CD4-positive, alpha-beta T cell treated with Interleukin-21 for 1 hour (primary cell): ENCODE measurements at places on chromosomes 4 and X.

DNA sequence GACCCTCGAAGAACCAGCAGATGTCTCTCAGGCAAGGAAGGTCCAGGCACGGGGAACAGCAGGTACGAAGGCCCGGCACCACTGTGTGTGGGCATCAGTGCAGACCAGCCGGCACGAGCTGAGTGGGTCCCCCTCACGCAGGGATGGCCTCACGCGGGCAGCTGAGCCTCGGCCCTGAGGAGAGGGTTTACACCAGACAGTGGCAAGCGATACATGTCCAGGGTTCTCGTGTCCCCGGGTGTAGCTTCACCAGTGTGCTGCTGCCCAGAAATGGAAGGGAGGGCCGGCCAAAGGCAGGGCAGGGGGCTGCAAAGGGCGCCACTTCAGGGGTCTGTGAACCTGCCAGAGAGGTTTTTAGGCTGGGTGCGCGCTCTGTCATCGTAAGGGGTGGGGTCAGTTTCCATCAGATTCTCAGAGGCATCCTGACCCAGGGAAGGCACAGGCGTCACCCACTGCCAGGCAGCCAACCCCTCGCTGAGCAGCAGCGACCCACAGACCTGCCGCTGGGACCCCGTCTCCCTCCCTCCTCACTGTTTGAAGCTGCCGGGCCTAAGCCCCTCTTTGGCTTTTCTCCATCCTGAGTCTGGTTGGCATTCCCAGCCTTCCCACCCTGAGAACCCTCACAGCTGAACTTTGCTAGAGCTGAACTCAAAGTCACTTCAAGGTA lies 107.0 kb downstream of the CPZ start:
- DNase-seq, result no peak

DNA sequence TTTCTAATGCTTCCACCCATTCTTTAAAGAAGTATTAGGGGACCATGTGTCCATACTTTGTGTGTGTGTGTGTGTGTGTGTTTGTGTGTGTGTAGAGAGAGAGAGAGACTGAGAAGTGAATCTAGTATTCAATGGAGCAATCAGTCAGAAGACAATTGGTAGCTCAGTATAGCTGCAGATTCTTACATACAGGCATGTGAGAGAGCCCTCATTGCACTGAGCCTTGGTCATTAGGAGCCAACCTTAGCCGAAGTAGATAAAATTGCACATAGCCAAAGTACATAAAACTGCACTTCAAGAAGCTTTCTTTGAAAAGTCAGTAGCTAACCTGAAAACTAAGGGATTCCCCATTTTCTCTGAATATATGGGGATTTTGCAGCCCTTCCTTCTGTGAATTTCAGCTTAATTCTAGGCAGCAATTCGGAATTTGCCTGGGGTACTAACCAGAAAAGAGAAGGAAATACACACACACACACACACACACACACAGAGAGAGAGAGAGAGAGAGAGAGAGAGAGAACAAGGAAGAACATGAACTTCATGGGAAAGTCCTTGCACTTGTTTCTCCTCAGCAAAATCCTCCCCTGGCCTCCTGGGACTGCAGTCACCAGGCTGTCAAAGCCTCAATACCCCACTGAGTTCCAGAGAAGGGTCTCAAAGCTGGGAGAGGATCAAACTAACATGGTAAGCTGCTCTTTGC lies 1.7 kb upstream of the PRDM8 start:
- no peak for DNase-seq

GRCh38 chrX:127552571-127552970 lies 499.6 kb downstream of the ACTRT1 start:
- DNase-seq, result no peak

- no peak for DNase-seq
These were observed 422.6 kb upstream of the TENM3 start for GRCh38 chr4:181820553-181820952.

DNA sequence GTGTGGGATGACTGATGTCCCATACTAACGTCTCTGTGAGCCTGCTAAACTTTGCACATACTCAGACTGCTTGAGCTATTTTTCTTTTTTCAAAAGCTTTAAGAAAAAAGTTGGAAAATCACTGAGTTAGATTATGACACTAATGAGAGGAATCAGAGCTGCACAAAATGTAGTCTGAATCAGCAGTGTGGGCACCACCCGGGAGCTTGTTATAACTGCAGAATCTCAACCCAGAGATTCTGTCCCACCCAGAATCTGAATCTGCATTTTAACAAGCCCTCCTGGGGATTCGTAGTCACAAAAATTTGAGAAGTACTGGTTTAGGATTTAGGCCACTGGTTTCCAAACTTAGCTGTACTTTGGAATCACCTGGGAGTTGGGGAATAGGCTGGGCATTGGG lies 102.1 kb upstream of the MID1IP1 start:
- DNase-seq, result no peak

GRCh38 chr4:8674311-8674885 lies 81.8 kb downstream of the CPZ start:
- no peak for DNase-seq

- DNase-seq, result no peak
These were observed 7.1 kb upstream of the C4orf54 start for GRCh38 chr4:99664716-99665115.

DNA sequence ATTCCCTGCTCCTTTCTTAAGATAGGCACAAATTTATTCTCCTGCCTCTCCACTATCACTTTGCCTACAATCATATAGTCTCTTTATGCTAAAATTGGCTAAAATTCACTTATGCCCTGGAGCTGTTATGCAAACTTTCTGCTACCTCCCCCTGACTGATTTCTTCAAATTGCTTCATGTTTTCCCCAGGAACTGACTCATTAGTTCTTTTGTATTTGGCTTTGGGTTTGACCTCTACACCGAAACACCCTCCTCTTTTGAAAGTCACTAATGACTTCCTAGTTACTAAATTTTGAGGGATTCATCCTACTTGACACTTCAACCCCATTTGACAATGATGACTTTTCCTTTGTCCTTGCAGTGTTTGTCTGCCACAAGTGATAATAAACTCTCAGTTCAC lies 222.6 kb downstream of the NDST4 start:
- no peak for DNase-seq

DNA sequence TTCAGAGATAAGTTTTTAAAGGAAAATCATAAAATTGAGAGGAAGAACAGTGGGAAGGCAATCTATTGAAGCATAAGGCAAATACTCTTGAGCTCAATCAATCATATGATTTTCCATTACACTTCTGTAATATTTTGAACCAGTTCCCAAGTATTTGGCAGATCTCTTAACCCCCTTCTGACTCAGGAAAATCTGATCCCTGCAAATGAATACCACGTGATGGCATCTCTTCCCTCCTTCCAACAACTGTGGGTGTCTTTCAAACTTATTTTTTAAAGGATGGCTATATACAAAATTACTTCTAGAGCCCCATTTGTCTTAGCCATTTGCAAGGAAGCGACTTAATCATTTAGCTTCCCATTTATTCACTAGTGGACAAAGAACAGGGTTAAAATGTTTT lies 41.9 kb downstream of the AMOT start:
- DNase-seq, result no peak

DNA sequence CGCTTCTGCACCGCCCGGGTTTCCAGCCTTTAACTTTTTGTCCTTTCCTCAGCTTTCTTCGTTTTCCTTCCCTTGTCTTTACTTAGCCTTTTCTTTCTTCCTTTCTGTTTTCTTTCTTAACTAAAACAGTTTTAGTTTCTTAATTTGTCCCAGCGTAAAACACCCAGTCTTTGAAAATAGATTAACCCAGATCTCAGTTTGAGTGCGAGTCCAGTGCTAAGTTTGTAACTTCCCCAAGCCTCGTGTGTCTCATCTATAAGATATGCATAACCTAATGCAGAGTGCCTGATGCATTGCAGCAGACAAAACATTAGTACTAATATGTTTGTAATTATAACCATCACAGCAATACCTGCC lies 460 bp upstream of the GEMIN8 start:
- no peak for DNase-seq

DNA sequence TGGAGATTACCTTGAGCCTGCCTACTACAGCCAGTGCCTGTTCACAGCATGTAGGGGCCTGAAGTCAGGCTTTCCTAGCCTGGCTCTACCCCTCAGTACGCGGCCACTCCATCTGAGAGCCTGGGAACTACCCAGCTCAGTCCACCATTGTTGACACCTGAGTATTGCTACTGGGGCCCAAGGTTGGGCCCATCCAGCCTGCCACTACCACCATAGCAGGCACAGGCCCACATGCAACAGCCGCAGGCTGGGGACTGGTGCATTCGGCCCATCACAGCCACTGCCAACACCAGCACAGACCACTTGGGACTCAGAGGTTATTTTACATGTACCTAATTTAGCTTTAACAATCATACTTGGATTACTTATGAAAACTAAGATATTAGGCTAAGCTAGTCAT lies 314.0 kb downstream of the GALNTL6 start:
- no peak for DNase-seq

DNA sequence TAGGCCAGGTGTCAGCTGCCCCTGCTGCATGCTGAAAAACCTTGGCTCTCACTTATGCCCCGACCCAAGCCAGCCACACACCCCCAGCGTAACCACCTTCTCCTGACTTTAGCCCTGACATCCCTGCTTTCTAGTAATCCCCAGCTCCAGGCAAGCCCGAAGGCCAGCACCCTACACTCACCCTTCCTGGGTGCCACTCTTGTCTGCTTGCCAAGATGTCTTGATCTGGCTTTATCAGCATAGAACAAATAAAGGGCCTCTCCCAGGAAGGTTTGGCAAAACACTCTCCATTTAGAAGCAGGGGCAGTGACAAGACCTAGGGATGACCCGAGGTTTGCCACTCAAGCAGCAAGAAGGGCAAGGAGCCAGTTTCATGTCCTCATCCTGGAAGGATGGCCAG lies 6.8 kb upstream of the MAP9 start:
- DNase-seq, result no peak
